NCI-H226 (cell line): ENCODE measurements at places on chromosomes 12 and 14.

- peak; percentile 80 for DNase-seq
Observed at GRCh38 chr14:49975276-49975675, 82.4 kb downstream of the ARF6 start.

GRCh38 chr12:25121916-25122315 lies 73.0 kb downstream of the DNAI7 start:
- no peak for DNase-seq

GRCh38 chr14:91858536-91859275 lies 8.6 kb downstream of the TC2N start:
- no peak for DNase-seq

DNA sequence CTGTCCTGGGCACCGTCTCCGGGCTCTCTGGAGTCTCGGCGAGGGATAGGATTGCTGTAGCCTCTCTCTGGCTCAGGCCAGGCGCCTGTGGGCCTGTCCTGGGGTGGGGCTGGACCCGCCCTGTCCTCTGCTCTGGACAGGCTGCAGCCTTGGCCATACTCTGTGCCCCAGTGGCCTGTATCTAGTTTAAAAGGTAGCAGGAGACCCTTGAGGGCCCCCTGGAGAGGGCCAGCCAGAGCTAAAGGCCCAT lies 1.8 kb downstream of the KIF26A start:
- DNase-seq = no peak

DNA sequence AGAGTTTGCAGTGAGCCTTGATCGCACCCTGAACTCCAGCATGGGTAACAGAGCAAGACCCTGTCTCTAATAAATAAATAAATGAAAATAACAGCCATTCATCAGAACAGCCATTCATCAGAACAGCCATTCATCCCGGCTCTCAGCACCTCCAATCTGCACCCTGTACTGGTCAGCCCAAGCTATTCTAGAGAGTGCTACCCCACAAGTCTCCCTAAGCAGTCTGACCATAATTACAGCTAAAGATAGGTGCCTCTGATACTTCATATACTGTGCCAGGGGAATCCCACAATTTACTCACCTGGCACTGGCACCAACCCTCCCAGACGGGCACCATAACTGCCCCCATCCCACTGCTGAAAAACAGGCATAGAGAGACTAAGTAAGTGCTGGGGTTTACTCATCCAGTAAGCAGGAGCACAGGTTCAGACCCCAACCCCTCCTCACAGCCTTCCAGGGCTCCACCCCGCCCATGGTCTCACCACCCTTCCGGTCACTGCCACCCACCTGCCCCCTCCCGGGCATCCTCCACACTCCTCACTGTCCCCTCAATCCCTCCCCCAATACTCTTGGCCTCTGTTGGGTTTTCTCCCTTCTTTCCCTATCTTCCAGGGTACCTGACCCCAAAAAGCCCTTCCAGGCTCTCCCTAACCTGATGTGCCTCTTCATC lies 15.2 kb upstream of the EIF5 start:
- DNase-seq = no peak

DNA sequence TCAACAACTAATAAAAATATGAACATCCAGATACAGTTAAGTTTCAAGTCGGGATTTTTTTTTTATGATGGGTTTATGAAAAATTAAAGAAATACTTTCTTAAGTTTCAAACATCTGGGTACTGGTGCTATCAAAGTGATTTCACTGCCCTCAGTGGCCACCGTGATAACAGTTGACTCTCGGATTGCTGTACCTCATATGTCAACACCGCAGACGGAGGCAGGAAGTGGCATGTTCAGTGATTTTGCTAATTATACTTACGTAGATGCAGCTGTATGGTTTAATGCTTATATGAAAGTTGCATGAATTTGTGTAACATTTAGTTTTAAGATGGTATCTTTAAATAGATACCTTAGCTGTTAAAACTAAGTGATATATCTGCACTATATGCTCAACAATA lies 20.8 kb upstream of the FBLN5 start:
- no peak for DNase-seq

DNA sequence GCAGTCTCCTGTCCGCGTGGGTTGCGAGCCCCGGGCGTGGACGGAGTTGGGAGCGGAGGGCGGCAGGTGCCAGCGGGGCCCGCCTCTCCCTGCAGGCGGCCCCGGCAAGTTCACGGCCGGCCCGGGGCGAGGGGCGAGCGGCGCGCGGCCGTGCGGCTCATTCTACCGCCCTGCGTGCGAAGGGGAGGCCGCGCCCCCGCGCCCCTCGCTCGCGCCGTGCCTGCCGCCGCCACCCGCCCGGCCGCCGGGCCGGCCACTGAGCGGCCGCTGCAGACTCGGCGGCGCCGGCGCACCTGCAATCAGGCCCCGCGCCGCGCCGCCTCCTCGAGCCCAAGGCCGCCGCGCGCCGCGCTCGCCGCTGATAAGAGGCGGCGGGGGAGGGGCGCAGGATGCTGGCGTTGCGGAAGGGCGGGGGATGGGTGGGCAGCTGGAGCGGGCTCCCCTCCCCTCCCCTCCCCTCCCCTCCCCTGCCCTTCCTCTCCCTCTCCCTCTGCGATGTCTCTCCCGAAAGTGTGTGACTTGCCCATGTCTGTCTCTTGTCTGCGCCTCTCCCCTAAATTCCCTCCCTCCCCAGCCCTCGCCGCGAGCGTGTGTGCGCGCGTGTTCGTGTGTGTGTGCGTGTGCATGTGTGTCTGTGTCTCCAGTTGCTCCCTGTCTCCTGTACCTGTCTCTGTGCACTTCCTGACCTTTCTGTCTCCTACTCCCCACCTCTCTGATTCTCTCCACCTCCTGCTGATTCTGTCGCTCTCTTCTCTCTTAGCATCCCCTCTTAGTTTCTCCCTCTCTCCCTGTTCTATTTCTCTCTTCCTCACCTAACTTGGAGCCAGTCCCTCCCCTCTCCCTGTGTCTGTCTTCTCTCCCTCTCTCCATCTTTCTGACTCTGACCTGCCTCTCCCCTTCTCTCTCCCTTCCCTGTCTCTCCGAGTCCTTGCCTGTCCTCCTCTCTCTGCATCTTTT lies 768.1 kb upstream of the TBX3 start:
- DNase-seq = peak; percentile 62

GRCh38 chr14:29743531-29743930 lies 184.1 kb downstream of the PRKD1 start:
- DNase-seq = no peak

- no peak for DNase-seq
Observed at GRCh38 chr12:120225200-120225558, 24.3 kb upstream of the RPLP0 start.

GRCh38 chr12:41466802-41467201 lies 278.7 kb downstream of the PDZRN4 start:
- DNase-seq = no peak

- no peak for DNase-seq
Observed at GRCh38 chr14:70917633-70918032, 10.4 kb downstream of the PCNX1 start.

- DNase-seq = peak; percentile 48
Observed at GRCh38 chr14:48970943-48971342, 615.2 kb downstream of the RPS29 start.

DNA sequence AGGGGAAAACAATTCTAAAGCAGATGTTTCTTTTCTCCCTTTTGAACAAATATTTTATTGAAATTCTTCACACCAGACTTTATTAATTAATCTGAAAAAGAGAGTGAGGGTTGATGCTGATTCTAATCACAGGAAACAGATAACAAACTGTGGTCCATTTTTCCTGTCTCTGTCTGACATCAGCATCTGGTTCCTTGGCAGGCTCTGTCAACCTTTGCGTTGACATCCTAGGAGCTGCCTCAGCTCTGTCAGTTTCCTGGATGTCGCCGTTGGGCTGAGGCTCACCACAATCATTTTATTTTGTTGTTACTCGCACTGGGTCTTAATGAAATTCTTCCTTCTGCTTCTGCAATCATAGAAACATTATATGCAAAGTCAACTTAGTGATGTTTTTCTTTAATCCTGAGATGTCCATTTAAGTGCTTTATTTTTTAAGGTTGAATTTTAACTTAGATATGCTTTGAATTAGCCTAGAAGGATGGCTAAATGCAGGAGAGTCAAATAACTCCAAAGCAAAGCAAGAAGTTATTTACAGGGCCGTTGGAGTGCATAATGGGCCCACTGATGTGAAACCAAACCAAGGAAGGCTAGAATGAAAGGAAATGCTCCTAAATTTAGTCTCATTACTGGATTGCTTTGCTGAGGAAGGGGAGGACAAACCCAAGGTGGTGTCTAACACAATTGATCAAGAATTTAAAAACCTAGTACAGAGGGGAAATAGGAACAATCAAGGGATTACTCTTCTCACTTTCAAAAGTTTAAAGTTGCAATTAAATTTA lies 542.4 kb downstream of the FLRT2 start:
- DNase-seq = no peak

DNA sequence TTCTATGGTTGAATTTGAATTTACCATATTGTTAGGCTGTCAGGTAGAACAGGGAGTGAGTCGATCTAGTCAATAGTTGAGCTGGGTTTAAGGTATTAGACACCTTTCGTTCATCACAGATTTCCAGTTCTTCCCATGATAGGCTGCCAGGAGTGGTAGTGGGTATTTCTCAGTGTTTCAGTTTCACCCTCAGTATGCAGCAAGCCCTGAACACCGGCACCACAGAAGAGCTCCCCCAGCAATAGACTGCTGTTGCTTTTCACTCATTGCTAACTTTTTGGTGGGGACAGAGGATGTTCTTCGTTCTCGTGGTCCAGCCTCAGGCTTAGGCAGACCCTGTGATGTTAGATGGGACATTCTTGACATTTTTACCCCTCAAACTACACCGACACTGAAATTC lies 164.6 kb downstream of the PTPRO start:
- no peak for DNase-seq

- no peak for DNase-seq
Observed at GRCh38 chr12:26556916-26557315, 276.1 kb downstream of the ITPR2 start.

DNA sequence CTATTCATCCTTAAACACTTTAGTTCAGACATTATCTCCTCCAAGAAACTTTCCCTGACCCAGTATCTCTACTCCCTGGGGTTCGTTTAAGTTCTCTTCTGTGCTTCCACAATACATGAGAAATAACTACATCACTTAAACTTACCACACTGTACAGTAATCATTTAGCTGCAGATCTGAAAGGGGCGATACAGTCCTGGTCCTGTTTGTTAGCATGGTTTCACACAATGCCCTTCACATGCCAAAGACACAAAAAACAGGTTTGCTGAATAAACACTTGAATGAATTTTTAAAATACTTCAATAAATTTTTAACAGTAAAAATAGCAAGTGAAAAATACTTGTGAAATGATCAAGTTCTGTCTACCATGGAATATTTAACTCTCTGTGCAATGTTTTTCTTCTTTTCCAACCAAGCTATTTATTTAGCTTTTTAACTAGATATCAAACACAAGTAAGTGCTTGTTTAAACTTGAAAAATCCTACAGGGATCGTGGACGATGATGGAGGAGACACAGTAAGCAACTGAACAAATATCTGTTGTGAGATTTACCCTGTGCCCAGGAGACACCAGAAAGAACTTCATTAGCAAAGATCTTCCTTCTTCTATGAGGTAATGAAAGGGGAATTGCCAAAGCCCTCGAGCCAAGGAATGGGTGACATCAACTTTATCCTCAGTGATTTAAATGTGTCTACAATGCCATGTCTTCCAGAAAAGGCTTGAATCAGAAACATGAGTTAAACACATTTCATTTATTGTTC lies 255.6 kb upstream of the GRIP1 start:
- no peak for DNase-seq

DNA sequence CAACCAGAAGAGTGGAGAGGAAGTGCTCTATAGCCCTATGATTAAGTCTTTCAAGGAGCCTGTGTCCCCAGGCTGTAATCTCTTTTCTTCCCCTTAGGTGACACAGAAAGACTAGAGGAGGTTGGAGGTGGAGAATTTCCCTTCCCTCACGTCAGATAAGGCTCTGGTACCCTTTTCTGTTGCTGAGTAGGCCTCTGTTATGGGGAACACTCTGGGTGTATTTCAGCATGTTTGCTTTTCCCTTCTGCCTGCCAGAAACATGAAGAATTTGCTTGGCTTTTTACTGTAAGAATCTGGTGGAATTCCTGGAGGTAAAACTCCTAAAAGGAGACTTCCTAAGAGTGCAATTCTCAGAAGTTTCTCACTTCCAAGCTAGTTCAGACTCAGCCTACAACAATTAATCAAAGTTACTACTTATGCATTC lies 58.3 kb downstream of the SIX1 start:
- DNase-seq = no peak

DNA sequence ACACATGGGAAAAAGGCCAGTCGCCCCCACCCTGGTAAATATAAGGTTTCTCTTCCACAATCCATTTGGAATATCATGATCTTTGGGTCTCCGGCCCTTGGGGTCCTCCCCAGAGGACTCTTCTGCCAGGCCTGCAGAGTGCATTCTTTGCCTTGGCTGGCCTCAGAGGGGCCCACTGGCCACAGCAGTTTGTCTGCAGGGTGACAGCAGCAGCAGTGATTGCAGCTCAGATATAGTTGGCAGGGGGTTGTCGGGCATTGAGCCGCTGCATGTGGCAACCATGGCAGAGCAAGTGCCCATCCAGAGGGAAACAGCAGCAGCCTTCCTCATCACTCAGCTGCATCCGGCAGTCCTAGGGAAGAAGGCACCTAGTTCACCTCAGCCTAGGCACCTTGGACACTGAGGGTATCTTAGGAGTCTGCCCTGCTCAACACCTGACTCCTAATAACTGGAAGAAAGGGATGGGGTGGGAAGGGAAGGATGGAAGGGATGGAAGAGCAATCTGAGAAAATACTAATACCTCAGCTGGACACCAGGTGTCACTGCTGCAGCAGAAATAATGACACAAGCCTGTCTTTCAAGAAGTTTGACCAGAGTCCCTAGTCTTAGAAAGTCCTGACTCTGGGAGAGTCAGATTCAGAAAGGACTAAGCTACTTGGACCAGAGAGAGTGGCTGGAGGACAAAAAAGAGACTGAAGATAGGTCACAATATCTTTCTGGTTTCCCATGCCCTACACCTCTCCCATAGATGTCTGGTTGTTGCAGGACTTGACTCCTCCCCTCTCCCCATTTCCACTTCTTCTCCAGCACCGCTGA lies 8.9 kb downstream of the AJUBA start:
- DNase-seq = no peak

DNA sequence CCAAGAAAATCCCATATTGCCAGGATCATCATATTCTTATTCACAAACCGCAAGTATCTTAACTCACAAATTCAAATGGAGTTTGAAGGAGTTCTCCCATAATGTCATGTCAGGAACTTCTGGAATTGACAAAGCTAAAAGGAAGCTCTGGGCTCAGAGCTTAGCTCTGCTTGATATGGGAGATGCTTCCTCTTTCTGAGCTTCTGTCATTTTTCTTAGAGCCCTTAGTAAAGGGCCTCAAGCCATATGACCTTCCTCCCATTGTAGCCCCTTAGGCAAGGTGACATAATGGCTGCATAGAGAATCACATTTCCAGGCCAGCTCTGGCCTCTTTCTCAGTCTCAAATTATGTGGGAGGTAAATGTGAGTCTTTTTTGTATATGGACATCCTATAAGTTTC lies 40.9 kb downstream of the SLC4A8 start:
- no peak for DNase-seq

- DNase-seq = no peak
Observed at GRCh38 chr12:106902053-106902452, 53.7 kb upstream of the TMEM263 start.

GRCh38 chr14:56501909-56502530 lies 77.6 kb upstream of the TMEM260 start:
- DNase-seq = no peak

- DNase-seq = no peak
Observed at GRCh38 chr12:8712572-8712971, 14.8 kb downstream of the RIMKLB start.

GRCh38 chr12:20274008-20274407 lies 94.3 kb upstream of the PDE3A start:
- DNase-seq = no peak
